NCI-H1436 treated with DMSO at 0.1 percent for 48 hours (cell line): ENCODE measurements at places on chromosomes 11 and 22.

DNA sequence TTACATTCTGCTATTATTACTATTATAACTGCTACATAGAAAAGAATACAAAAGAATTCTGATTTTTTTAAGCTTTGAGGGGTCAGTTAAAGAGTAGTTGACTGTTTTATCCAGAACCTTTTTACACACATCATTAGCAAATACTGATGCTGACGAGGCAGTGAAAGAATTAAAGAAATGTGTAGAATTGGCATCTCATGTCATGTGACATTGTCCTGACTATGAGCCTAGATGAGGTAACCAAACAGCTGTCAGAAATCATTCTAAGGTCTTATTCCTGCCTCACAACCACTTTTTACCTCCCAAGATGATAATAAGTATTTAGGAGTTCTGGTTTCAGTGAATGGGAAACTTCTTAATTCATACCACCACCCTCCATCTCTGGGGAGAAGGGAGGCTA, 121.0 kb downstream of the SLC1A2 start:
- DNase-seq: no peak

GRCh38 chr11:74783241-74783871, 34.7 kb downstream of the RNF169 start:
- DNase-seq: no peak

DNA sequence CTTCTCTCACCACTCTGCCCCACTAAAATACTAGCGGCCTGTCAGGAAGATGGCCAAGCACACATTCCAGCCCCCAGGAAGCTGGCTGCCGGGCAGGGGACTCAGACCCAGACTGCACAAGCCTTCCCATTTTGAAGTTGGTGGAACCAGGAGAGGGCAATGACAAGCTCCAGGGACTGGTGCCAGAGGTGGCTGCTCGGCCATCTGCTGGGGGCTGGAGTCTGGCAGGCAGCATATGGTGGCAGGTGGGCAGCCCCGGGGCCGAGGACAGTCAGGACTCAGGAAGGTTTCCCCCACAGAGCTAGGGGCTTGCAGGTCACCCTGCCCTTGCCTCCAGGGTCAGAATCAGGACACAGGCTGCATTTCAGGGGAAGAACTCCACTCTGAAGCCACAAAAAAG, 22.6 kb downstream of the KCNJ5 start:
- no peak for DNase-seq

- DNase-seq: no peak
Observed at GRCh38 chr11:61335355-61335710, 2.3 kb downstream of the TKFC start.
